SK-N-SH treated with all-trans-retinoic acid at 6 μM for 48 hours (cell line): ENCODE measurements at places on chromosomes 3 and 15.

DNA sequence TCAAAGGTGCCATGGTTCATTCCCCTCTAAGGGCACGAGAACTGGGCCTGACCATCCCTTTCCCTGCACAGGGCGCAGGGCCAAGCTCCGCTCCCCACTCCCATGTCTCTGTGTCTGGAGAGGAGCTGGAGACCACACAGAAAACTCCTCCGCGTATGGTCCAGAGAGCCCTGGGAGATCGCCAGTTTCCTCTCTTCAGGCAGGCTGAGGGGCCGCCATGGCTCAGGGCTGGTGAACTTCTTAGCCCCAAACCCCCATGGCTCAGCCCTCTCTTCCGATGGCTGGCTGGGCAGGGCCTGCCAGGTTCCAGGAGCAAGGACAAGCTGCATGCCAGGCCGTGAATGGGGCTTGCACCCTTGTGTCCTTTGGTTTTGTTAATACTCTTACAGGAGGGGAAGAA is 52.9 kb downstream of the EXOG start:
- ATAC-seq, result no peak

DNA sequence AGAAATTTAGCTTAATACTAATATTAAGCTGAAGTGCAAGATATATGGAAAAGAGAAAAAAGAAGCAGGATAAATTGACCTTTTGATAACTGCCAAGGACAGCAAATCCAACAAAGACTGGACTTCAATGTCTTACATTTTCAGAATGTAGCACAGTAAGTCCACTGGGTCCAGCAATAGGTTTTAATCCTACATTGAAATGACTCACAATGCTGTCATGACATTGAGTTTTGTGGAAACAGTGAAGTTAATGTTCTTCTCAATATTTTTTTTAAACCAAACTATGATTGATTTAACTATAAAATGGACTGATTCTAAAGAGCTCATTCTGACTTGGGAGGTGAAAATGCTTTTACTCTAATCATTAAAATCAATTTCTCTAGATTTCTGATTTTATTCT is 166.6 kb upstream of the ZNF717 start:
- ATAC-seq, result no peak

DNA sequence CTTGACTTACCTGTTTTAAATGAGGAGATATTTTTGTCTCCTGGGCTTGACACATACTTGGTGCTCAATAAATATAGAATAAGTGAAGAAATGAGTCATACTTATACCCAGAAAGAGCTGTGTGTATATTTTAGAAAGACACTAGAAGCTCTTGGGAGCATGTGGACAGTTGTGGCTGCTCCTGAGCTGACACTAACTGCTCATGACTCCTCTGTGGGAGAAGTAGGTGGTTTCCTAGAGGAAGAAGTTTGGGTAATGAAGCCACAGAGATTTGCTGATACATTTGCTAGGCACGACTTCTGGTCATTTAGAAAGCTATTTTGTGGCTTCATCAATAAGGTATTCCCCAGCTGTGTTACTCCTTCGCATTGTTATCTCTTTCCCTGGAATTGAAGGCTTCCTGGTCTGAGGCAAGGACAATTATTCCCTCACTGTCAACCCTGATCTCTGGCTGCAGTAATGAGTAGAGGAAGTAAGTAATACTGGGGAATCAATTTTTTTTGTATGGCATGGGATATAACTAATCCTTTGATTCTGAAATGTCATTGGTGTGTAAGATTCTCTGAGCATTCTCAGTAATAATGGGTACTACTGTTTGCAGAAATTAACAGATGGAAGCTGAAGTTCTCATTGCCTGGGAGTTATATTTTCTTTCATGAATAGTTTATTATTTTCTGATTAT is 79.6 kb upstream of the DCBLD2 start:
- ATAC-seq, result peak; percentile 41

- no peak for ATAC-seq
Observed at GRCh38 chr15:98684436-98684835, 36.1 kb downstream of the IGF1R start.

GRCh38 chr3:156211583-156211982 is 91.2 kb downstream of the KCNAB1 start:
- ATAC-seq, result peak; percentile 34

DNA sequence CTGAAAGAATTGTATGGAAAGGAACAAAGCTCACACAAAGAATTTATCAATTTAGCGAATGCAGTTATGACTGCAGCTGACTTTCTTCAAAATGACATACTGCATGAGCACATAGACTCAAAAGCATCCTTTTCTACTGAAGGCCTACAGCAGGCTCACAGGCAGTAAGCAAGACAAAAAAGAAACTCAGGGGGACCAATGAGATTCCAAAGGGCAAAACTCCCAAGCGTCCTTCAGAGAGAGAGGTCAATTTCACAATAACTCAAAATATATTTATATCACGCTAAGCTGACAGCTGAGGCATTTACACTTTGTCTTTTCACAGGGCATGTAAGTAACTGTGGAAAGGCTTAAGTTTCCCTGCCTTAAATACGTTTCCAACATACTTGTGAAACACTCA is 427.9 kb upstream of the RASGRP1 start:
- no peak for ATAC-seq

DNA sequence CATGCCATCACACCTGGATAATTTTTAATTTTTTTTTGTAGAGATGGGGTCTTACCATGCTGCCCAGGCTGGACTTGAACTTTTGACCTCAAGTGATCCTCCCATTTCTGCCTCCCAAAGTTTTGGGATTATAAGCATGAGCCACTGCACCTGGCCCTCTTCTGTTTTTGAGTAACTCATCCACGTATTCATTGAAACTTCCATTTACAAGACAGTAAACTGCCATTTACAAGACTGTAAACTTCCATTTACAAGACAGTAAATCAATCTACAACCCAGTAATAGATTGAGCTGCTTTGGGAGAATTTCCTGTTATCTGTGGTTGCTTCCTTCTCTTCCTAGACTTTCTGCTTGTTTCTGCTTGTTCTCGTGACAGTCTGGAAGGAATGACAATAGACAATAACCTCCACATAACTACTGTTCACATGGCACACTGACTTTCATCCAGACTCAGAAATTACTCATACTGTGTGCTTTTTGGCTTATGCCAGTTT is 114.7 kb upstream of the CCNL1 start:
- no peak; the same call in 2 of the 3 replicates for ATAC-seq

DNA sequence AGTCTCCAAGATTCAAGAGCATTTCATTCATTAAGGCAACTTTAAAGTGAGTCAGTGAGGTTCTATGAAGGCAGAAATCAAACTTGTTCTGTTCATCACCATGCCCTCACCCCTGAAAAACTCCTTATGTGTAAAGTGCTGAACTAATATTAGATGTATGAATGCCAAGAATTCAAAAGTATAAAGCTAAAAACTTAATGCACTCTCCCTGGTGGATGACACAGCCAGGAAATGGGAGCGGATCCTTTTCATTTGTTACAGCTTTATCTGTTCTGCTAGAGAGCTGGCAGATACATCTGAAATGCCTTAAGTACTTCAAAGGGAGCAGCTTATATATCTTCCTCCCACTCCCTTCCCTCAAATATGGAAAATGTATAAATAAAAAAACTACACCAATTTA is 8.2 kb downstream of the TXNRD3 start:
- peak; percentile 94 for ATAC-seq

GRCh38 chr3:150114873-150115540 is 144.3 kb upstream of the PFN2 start:
- peak; percentile 82 for ATAC-seq

DNA sequence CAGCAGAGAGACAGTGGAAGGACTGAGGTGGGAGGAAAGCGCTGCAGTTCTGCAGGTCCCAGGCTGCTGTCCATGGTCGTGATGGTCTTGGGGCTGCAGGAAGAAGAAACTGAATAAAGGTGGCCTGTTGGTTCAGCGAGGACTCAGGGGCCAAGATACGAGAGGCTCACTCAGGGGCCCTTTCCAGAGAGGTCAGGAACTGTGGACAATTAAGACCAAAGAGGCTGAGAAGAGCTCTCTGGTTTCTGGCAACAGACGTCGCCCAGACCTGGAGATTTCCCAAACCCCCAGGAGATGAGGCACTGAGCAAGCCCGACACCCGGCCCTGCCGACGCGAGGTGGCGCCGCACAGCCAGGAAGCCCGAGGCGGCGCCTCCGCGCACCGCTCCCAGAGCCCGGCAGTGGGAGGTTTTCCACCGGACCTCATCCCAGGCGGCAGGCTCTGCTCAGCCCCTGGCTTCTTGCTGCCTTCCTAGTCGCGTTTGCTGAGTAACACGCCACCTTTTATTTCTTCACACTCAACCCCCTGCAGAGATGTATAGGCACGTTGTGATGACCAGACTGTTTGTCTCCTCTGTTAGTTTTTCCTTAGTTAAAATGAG is 56.4 kb upstream of the ARRDC4 start:
- ATAC-seq, result peak; percentile 100

- ATAC-seq, result no peak
Observed at GRCh38 chr3:25895031-25895430, 105.1 kb downstream of the OXSM start.
